ENCODE measurements at places on chromosomes 11 and 22.

- DNase-seq, result no peak
Measured at GRCh38 chr11:67606492-67607295, at the start of gene NDUFV1. TSS of gene NDUFV1 (plus strand) at chr11:67606936. CDS start at chr11:67607005, 69 bp downstream.

DNA sequence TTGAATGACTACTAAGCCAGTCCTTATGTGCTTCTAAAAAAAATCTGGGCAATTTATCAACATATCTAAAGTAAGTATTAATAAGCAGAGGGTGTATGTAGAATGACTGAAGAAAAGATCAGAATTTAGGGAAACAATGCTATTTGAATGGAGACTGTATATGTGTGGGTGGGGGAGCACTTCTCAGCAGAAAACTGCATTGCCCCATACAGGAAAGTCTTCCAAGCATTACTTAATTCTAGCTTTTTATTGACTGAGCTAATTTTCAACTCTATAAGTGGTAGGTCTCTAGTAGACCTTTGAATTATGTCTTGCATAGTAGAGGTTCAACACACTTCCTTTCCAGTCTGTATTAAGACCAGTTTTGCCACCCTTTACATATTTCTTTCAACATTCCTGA lies 41.7 kb downstream of the CASP12 start:
- no peak for DNase-seq

DNA sequence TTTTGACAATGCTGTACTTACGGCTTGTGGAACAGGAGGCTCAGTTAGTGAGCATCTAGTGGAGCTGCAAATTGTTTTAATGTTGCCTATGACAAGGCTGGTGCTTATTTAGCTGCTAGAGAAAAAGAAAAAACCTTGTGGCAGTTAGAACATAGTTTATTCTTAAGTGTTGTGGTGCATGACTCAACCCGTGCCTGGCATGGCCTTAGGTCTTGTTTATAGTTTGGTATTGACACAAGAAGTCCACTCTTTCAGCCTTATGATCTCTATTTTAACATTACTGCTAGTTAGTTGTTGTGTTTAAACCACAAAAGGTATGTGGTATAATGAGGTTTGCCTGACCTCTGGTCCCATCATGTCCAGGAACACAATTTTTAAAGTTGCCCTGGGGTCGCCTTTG lies 744.6 kb downstream of the FAM181B start:
- no peak for DNase-seq

DNA sequence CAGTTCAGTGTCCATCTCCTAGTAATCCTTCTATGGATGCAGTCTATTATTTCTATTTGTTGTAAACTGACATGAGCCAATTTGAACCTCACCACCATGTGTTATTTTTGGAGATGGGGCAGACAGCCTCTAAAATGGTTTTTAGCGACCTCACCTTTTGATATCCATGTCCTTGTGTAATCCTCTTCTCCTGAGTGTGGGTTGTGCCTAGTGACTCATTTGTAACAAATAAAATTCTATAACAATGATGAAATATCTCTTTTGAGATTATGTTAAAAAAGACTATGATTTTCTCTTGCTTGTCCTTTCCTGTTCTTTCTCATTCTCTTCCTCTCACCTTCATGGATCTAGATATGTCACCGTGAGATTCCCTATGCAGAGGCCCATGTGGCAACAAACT lies 554.6 kb upstream of the ANO3 start:
- no peak for DNase-seq

- DNase-seq, result no peak
Measured at GRCh38 chr22:40178417-40179409, 988 bp downstream of the TNRC6B start.

DNA sequence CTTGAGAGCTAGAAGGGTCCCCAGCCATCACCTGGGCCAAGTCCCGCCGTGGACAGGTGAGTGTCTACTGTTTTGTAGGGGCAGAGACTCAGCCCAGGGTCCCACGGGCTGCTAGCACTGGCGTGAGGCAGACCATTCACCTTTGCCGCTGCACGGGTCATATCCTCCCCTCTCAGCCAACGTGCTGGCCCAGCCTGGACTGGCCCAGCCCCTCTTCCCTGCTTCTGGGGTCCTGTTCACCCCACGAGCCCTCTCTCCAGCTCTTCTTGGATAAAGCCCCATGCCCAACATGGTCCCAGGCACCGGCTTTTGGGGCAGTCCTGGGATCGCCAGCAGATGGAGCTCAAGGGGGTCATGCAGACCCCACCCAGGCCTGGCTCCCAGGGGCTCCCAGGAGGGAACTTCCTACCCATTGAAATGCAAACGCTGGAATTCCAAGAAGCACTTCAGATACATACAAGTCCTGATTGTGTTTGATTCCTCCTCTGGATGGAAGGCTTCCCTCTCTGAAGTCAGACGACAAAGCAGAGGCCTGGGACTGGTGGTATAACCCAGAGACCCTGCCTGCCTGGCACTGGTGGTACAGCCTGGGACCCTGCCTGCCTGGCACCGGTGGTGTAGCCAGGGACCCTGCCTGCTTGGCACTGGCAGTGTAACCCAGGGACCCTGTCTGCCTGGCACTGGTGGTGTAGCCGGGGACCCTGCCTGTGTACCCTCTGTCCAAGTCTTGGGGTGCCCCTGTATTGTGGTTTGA lies 8.9 kb upstream of the SEPTIN5 start:
- DNase-seq, result peak; percentile 87

DNA sequence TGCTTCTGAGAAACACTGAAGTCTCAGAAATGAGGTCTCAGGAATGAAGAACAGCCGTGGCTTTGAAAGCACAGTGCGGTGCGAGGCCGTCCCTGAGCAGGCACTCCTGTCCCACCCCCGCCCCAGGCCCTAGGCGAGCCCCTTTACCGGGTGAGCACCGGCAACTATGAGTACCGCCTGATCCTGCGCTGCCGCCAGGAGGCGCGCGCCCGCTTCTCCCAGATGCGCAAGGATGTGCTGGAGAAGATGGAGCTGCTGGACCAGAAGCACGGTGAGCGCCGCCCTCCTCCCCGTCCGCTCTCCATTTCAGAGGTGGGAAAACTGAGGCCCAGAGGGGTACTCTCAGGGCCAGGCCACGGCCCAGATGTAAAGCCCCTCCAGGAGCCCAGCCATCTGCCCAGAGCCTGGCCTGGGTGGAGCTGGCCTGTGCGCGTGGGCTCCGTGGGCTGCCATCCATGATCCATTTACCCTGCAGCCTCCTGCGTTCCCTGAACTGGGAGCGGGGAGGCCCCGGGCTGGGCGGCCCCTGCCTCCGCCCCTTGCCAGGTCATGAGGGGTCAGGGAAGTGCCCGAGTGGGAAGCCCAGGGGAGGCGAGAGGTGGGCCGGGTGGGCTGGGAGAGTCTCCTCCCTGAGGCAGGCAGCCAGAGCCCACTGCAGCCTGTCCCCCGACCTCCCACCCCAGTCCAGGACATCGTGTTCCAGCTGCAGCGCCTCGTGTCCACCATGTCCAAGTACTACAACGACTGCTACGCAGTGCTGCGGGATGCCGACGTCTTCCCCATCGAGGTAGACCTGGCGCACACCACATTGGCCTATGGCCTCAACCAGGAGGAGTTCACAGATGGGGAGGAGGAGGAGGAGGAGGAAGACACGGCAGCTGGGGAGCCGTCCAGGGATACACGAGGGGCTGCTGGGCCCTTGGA lies 9.5 kb downstream of the SLC16A8 start:
- DNase-seq, result no peak

DNA sequence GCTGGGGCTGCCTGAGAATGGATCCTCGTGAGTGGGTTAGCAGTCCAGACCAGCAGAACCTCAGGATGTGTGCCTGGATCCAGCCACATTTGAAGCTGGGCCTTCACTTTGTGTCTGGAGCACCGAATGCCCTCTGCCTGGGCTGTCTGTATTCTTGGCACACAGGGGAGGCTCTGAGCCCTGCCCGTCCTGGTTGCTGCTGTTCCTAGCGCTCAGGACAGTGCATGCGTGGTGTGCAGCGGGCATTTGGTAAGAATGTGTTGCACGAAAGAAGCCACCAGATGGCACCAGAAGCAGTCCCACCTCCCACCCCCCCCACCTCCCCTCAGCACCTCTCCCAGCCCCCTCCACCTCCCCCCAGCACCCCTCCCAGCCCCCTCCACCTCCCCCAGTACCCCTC lies 4.1 kb upstream of the MAPK11 start:
- DNase-seq, result no peak

- DNase-seq, result no peak
Measured at GRCh38 chr11:123702696-123703095, 38.8 kb downstream of the ZNF202 start.

DNA sequence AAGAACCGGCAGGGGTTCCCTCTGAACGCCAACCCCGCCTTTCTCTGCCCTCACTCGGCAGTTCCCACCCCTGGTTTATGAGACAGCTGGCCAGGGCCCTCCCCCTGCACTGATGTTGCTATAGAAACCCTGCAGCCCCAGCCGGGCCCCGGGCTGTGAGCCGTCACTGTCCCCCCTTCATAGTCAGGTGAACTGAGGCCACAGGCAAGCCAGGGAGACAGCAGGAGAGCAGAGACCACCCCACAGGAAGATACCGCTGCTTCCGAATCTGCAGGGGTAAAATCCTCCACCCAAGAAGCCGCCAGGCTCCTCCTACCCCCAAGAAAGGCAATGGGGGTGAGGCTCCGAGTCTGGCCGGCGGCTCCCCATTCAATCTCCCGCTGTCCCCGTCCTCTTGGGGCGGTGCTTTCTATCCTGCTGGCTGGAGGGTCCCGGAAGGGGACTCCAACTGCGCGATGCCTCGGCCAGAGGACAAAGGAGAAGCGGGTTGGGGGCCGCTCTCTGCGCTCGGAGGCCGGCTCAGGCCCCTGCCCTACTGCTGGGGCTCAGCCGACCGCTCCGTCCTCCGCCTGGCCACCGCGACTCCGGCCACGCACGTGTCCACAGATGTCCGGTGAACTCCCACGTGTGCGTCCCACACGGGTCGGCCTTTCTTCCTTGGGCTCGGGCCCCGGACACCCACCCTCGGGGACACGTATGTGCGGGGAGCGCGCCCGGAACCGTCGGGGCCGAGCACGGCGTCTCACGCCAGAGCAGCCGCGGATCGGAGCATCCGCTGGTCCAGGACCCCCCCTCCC lies 587 bp downstream of the SLC25A22 start:
- DNase-seq, result no peak

DNA sequence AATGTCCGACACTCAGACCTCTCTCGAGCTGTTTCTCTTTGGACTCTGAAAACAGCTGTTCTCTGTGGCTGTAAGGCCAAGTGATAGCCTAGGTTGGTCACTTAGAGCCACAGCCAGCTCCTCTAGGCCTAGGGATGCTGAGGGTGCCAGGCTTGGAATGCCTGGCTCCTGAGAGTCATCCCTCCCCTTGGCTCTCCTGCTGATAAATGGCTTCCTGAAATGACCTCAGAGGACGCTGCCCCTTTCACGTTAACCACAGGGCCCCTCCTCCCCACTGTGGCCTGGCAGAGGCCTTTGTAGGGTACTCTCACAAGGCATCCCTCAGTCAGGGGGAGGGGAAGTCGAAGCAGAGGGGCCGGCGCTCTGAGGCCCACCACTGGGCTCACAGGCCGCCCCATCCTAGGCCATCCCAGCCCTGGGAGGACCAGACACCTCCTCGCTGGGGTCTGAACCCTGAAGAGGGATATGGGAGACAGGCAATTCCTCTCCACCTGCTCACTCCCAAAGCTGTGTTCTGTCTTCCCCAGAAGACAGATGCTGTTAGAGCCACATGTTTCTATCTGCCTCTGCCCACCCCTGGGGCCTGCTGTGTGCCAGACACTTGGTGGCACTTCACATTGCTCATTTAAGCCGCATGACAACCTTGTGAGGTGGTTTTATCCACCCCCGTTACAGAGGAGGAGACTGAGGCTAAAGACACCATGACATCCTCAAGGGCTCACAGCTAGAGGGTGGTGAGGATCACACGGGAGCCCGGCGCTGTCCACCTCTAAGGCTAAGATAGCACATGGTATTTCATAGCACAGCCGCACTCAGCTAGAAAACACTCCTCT lies 50.9 kb downstream of the ARFGAP3 start:
- DNase-seq, result no peak

- no peak for DNase-seq
Measured at GRCh38 chr22:38955250-38955905, 2.0 kb upstream of the APOBEC3A start.

DNA sequence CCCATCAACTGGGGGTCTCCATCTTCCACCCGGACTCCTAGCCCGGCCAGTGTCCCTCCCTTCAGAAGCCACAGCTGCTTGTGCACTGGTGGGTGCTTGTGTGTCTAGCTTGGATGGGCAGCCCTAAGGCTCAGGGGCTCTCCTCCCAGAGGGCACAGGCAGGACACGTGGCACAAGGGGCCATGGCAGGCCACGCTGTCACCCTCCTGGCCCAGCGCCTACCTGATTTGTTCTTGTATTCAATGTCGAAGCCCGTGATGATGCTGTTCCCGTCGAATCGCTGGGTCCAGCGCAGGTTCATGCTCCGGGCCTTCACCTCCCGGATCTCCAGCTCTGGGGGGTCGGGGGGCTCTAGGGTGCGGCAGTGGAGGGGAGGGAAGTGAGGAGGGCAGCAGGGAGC lies 152.6 kb downstream of the CEP164 start:
- no peak for DNase-seq

GRCh38 chr11:87266751-87267150 lies 229.0 kb downstream of the TMEM135 start:
- DNase-seq, result no peak

DNA sequence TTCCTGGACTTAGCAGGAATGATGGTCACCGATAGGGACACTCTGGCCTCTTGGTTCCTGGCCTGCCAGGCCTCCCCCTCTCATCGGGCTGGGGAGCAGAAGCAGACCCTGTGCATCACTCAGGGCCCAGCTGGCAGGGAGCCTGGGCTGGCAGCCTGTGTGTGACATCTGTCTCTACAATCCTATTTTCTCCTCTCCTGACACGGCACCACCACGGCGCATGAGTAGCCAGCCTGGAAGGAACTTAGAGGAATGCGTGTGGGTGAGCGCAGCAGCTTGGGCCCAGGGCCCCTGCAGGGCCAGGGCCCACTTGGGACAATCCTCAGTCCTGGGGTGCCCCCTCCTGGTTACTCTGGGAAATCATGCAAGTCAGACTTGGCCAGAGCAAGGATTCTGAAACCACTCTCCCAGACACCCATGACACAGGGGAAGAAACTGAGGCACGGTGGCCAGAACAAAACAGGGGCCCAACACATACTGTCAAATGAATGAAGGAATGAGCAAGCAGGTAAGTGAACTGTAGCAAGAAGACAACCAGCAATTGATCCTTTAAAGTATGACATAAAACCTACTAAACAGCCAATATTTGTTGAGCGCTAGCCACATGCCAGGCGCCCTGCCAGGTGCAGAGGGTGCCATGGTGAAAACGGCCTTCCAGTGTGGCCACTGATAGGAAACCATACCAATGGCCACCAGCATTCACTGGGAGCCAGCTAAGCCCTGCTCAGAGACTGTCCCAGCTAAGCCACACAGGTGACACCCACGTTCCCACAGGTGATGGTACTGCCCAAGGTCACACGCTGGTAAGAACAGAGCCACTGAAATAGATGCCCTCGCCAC lies 13.3 kb downstream of the RSPH14 start:
- DNase-seq, result peak; percentile 43

DNA sequence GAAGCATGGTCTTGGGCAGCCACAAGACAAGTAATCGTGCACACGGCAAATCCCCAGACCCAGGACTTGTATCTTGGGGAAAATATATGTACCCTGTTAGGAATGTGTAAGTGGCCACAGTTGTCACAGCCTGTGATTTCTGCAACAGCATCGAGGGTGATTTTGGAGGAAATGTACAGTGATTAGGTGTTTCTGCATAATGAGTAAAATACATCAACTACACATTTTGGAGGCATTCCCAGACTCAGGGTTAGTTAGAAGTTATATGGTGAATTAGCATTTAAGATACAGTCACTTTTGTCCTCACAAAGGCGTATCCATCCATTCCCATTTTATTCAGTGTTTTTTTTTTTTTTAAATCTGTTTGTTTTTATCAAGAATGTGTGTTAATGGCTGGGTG lies 28.4 kb downstream of the SUSD2 start:
- DNase-seq, result no peak

Measured in iPS DF 6.9 (cell line).